Activated CD4-positive, alpha-beta T cell treated with anti-CD3 and anti-CD28 coated beads, Interleukin-2, amount 10 ng/mL, durations not matched to agents 7 days and 5 days (primary cell): ENCODE measurements at places on chromosomes 2 and 18.

DNA sequence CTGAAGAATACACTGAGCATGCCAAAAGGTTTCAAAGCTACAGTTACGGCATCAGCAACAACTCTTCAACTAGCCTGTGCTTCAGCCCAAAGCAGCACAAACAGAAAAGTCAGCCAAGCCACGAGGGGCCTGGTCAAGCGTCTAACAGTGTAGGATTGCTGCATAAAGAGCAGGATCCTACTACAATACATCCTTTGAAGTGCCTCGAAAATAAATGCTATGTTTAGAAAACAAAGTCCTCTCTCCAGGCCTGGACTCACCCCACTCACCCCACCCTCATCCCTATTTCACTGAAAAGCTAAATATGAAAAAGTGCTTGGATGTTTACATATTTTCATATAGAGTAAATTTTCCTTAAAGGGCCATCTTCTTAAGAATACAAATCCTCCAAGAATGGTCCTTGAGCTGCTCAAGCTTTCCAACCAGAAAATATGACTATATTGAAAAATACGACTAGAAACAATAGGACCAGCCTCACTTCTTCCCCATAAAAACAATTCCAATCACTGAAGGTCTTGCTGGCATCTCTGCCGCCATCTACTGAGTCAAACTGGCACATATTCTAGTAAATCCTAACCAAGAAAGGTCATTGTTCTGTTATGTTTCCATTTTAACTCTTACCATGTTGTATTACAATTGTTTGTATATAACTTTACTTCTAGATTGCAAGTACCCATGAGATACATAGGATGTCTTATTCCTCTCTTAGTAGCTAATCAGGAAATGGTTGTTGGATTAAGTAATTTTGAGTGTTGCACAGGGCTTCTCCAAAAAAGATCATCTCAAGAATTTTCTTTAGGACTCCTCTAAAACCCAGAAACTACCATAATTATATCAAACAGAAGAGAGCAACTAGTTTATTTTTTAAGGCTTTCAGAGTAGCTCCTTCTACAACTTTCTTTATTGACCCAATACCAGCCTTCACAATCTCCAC, 63.6 kb downstream of the CLHC1 start:
- DNase-seq = peak; percentile 48

DNA sequence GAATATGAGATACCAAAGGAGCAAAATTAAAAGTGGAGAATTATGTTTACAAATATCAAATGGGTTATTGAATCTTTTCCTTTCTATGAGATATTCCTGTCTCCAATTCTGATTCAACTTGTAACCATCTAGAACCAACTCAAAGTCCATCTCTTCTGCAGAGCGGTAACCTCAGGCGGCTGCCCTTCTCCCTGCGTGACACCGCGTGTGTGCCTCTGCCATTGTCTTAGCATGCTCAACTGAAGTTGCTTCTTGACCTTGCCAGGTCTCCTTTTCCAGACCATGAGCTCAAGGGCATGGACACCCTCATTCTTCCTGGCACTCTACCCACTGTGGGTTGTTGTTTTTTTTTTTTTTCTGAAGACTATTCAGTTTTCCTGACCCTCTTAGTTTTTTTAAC, 104.0 kb upstream of the FOSL2 start:
- no peak for DNase-seq

DNA sequence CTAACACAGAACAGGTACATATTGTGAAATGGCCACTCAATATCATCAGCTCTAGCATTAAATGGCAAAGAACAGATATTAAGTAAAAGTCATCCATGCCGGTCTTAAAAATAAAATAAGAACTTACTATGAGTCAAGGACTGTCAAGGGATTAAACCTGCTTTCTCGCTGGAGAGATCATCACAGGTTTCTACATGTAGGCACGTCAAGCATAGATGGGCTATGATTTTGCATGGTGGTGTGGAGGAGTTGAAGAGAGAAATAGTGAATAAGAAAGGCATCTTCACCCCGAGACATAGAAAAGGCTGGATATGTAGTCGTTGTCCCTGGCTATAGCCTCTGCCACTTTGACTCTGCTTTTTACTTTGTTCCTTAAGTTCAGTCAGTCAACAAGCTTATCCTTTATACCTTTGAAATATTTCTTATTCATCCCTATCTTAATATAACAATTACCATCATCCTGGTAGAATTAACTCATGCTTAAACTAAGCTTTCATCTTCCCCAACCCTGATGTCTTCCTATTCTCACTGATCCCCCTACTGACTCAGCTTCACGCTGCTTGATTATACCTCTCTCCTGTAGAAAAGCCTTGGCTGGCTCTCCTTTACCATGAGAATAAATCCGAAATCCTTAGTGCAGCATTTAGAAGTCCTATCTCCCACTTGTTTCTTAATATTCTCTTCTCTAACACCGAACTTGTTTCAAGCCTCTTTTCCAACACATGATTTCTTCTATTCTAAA, 42.5 kb downstream of the DSC3 start:
- DNase-seq = no peak

DNA sequence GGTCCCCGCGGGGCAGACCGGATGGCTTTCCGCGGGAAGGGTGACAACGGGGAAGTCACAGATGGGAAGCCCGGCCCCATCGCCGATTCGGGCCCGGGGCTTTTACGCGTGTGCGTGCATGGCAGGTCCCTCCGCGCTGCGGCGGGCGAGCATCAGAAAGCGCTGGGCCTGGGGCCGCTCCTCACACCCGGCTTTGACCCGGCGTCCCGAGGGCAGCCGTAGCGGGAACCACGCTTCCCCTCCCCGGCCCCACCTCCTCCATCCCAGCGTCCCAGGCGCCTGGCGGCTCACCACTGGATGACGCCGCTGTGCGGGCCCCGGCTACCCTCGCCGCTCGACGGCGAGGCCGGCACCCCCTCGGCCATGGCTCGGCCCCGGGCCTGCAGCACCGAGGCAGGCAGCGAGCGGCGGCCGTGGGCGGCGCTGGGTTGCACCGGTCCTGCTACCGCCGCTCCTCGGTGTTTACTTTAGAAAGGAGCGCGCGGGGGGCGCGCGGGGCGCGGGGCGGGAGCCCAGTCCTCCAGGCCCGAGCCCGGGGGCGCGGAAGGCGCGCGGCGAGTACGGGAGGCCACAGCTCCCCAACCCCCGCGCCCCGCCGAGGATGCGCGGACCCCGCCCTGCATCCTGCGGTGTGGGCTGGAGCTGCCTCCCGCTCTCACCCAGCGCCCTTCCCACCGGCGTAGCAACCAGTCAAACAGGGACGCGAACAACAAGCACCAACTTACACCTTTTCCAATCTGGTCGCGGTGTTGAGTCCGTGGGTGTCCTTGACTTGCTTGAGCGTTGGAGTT, 806 bp downstream of the RFX8 start:
- peak; percentile 56 for DNase-seq

DNA sequence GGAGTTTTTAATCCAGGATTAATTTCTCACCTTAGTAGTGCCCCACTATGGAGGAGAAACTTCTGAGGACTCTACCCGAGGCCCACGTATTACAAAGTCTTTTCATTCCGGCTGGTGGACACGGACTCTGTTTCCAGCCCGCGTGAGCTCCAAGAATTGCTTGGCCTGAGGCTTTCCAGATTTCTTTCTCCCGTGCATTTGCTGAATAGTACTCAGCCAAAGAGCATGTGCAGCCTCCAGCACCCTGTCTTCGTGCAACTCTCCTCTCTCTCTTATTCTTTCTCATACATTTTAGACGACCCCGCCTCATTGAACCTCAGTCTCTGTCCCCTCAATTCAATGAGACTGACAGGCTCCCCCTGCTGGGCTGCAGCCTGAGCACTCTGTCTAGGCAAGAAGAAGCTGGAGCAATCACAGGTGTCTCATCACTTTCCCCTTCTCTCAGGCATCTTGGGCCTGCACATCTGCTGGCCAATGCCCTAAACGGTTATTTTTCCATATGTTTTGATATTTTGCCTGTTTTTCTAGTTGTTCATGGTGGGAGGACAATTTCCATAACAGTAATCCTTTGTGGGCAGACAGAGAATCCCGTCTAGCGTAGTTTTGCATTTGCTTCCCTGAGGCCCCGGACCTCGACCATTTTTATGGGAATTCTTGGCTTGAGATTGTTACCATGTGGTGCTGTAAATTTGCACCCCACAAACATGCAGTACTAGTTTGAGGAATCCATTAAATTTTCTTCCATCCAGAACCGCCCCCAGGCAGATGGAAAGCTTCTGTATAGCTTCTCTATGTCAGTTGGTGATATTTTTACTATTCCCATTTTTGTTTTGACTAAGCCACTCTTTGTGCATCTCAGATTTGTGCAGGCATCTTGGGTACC, 50.1 kb upstream of the LPIN2 start:
- peak; percentile 84 for DNase-seq

- no peak for DNase-seq
These were observed 36.0 kb upstream of the SCN1A start for GRCh38 chr2:166163775-166164174.

DNA sequence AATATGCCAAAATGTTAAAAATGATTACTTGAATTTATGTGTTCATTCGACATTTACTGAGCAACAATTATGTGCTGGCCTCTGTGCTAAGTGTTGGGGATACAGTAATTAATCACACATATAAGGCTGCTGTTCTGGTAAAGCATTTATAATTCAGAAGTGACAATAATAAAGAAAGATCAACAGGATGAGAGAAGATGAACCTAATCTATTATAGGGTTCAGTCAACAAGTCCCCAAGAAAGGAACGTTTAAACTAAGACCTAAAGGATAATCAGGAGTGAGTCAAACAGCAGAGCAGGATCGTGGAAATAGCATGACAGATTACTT, 60.1 kb upstream of the COX7A2L start:
- no peak for DNase-seq

DNA sequence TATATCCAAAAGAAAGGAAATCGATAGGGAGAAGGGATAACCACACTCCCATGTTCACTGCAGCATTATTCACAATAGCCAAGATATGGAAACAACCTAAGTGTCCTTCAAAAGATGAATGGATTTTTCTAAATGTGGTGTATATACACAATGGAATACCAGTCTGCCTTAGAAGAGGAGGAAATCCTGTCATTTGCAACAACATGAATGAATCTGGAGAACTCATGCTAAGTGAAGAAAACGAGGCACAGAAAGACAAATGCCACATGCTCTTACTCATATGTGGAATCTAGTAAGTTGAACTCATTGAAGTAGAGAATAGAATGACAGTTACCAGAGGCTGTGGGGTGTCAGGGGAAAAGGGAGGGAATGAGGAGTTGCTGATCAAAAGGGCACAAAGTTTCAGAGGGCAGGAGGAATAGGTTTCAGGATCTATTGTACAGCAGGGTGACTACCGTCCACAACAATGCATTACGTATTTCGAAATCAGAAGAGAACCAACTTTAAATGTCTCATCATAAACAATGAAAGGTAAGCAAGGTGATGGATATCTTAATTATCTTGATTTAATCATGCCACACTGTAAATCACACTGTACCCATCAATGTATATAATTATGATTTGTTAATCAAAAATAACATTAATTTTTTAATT, 46.1 kb downstream of the SIGLEC15 start:
- DNase-seq = no peak

DNA sequence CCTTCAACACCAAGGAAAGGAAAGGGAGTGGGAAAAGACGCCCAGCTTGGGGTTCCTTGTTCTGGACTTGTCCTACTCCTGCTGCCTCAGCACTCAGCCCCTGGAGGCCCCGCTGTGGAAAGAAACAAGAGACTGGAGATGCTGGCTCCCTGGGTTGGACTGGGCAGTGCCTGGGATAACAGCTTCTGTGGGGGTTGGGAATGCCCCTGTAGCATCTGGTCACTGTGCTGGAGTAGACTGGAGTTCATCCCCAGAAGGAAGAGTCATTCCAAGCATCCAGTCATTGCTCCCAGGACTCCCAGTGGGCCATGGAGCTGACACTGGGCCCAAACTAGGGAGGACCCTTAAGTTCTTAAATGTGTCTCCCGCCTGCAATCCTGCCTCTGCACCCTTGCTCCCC, 129.3 kb upstream of the HAAO start:
- DNase-seq = no peak
